ENCODE measurements at places on chromosomes 2 and 18. TPM values are rescaled to one million over a fixed set of nuclear protein-coding genes. Genes with fewer than 3 reads are reported as not detected.

The TNFRSF11A gene
- 3.0 TPM for total RNA-seq

The ANKRD36C gene
- 411 TPM for total RNA-seq

The MAB21L4 gene
- not detected for total RNA-seq

The ALPI gene
- not detected for total RNA-seq

The TMEM247 gene
- total RNA-seq, result 18.5 TPM

The PROC gene
- not detected for total RNA-seq

The FEV gene
- not detected for total RNA-seq

The GPR45 gene
- 0.68 TPM for total RNA-seq

The ARHGEF4 gene
- total RNA-seq, result 37.4 TPM

The ZNF385B gene
- 40.3 TPM for total RNA-seq

The TMEM17 gene
- total RNA-seq, result 6.6 TPM

All from testis (tissue), 5 donors.